ENCODE measurements at places on chromosomes 13 and 19.

DNA sequence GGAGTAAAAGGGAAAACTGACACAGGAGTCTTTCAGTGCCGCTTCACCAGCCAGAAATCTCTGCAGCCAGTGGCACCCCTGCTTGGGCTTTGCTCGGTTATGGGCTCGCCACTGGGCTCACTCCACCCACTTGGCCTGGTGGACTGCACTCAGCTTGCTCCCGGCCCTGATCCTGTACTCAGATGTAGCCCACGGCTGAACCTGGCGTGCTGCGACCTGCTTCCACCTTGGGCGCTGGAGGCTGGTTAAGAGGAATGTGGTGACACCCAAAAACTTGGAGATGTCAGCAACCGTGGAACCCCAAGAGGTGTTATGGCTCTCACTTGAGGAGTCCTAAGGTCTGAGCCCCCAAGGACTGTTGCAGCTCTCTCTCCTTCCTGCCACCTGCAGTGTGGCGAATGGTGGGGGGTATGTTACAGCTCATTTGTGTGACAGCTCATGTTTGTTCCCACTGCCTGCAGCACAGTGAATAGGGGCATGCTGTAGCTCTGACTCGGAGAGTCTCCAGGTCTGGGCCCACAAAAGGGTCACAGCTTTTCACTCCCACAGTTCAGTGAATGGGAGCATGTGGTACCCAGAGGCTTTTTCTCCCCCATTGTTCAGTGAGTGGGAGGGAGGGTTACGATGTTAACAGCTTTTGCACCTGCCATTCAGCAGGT lies 1124.5 kb upstream of the ATXN8OS start:
- no peak for DNase-seq

DNA sequence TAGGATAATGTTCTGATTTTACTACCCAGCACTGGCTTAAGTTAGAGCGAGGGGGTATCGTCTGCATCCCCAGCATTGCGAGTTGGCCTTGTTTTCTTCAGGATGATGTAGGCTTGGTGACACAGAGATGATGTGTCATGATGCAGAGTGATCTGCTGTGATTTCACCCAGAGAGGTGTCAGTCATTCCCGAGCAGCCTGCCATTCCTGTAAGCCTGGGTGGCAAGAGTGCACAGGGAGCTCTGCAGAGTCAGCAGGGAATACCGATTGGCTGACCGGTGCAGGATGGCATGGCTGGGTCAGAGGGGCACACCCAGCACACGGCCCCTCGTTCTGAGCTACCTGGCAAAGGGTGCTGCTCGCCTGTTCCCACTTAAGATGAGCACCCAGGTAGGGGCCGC lies 15.8 kb upstream of the GJB6 start:
- no peak for DNase-seq

GRCh38 chr13:112795277-112795676 lies 105.4 kb downstream of the ATP11A start:
- DNase-seq: no peak

GRCh38 chr13:36058116-36058515 lies 73.1 kb downstream of the DCLK1 start:
- no peak for DNase-seq

- DNase-seq: no peak
Measured at GRCh38 chr19:30326393-30326710, 45.8 kb upstream of the ZNF536 start.

DNA sequence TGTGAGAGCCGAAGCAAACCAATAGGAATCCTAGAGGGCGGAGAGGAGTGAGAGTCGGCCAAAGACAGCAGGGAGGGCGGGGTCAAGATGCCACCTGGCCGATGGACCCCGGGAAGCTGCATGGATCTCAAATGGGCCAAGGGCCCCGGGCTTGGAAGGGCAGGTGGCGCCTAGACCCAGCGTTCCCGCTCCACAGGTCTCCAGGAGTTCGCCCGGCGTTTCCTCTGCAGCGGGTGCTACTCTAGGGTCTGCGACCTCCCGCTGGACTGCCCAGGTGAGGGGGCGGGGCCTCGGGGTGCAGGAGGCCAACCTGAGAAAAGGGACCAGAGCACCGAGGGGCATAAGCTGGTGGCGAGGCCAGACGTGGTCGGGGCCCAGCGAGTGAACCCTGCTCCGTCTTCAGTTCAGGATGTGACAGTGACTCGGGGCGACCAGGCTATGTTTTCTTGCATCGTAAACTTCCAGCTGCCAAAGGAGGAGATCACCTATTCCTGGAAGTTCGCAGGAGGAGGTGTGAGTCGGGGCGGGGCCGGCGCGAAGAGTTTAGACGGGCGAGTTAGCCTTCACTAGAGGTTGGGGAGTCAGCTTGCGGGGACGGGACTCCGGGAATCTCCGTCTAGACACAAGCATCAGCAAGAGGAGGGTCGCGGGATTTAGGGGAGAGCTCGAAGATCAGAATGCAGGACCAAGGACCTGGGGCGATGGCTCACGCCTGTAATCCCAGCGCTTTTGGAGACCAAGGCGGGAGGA lies 9.9 kb downstream of the SPACA6 start:
- peak; percentile 82 for DNase-seq

GRCh38 chr13:72599178-72599743 lies 128.2 kb downstream of the MZT1 start:
- DNase-seq: no peak

DNA sequence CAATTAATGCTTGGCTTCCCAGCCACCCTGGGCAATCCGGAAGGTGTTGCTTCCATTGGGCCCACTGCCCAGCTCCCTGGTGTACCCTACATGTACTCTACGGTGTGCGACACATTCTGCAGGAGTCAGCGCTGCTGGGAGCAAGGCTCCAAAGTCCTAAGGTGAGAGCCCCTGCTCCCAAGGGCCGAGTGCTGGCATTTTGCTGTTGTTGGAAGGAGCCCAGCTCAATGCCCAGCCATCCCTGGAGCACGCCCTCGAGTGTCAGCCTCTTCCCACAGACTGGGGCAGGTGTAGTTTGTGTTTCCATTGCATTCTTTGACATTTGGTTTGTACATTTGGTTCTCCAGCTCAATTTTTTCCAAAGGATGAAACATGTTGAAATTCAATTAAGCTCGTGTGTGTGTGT lies 64.6 kb downstream of the GGACT start:
- no peak for DNase-seq

DNA sequence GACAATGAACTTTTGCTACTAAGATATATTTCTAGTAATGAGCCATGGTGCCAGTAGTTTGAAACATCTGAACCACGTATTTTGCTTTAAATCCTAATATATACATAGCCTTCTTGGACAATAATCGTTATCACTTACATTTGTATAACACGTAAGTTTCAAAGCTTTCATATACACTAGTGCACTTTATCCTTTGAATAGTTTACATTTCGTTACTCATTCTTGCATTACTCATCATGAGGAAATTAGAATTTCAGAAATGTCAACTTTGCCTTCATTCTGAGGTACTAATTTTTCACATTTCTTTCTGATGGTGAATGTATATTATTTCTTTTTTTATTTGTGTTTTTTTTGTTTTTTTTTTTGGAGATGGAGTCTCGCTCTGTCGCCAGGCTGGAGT lies 5.8 kb downstream of the KBTBD7 start:
- DNase-seq: no peak

- no peak for DNase-seq
Measured at GRCh38 chr13:31160857-31161556, 697 bp downstream of the HSPH1 start.

GRCh38 chr13:79439275-79439674 lies 33.2 kb upstream of the RBM26 start:
- DNase-seq: no peak

DNA sequence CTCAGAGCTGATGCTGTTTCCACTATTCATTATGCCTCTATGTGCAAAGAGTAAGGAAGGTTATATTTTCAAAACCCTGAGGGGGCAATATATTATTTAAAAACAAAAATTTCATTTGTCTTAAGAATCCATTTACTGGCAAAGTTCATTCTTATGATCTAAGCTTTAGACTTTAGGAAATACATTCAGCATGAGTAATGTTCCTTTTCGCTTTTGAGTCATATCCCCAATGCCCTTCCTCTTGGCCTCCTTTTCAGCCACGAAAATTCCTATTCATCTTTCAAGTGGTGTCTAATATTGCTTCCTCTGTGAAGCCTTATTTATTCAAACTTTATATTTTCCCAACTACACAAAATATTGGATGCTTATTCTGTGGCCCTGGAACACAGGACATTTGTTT lies 1317.0 kb downstream of the PCDH9 start:
- no peak for DNase-seq

DNA sequence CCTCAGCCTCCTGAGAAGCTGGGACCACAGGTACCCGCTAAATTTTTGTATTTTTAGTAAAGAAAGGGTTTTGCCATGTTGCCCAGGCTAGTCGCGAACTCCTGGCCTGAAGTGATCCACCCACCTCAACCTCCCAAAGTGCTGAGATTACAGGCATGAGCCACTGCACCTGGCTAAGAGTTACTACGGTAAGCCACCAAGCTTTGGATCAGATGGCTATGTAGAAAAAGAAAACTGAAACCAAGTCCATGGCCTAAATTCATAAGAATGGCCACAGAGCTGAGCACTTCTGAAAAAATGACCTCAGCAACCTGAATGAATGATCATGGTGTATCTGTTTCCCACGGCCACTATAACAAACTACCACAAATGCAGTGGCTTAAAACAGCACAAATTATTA lies 9.4 kb downstream of the OPA3 start:
- DNase-seq: no peak

- DNase-seq: no peak
Measured at GRCh38 chr19:850979-851335, 1.1 kb upstream of the ELANE start.

- no peak for DNase-seq
Measured at GRCh38 chr19:17721111-17721628, 1.9 kb downstream of the MAP1S start.

- DNase-seq: no peak
Measured at GRCh38 chr13:51000061-51000460, 90.5 kb downstream of the RNASEH2B start.

- no peak for DNase-seq
Measured at GRCh38 chr13:100139817-100140216, 50.9 kb downstream of the PCCA start.

DNA sequence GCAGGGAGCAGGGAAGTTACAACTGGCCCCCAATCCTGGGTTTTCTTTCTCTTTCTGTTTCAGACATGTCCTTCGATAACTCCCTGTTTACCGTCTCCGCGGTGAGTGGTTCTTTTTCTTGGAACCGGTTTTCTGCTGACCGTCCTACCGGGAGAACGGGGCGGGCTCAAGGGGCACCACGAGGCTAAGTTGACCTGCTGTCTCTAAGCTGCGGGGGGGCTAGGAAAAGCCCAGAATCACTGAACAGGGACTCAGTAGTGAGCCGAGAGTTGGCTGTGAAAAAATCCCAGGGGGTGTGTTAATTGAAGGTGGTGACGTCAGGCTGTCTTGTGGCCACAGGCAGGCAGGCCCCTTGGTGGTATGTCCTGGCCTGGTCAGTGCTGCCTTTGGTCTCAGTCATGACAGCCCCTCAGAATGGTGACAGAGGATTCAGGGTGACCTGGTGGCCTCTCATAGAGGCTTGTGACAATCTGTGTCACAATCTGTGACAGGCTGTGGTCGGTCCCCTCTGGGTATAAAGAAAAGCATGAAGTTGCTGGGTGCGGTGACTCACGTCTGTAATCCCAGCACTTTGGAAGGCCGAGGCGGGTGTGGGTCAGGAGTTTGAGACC lies 8.1 kb upstream of the CARM1 start:
- no peak for DNase-seq

GRCh38 chr19:5877427-5877826 lies 7.1 kb upstream of the FUT5 start:
- no peak for DNase-seq

DNA sequence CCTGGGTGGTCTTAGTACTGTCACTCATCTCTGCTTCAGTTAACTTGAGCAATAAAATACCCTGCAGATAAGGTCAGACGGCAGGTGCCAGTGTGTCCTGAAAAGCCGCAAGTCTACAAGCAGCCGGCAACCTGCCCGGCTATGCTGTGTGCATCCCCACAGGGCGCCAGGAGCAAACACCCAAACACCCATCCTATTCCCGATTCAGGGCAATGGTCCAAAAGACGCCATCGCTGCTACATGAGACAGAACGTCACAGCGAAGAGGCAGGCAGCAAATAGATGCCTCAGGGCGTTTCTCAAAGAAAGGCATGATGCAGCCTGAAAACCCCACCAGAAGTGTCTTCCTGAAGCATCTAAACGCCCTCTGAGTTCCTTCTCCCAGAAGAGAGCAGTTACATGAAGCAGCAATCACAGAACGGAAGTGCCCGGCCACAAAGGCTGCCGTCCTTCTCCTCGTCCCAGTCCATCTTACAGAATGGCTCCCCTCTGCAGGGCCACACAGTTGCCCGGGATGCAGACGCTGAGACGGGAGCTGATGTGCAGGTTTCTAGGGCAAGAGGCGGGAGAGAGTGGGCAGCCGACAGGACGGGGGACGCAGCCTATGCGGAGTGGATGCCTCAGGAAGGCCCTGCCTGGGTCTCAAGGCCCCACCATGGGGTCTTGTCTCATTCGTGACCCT lies 35.1 kb downstream of the RASA3 start:
- DNase-seq: no peak

DNA sequence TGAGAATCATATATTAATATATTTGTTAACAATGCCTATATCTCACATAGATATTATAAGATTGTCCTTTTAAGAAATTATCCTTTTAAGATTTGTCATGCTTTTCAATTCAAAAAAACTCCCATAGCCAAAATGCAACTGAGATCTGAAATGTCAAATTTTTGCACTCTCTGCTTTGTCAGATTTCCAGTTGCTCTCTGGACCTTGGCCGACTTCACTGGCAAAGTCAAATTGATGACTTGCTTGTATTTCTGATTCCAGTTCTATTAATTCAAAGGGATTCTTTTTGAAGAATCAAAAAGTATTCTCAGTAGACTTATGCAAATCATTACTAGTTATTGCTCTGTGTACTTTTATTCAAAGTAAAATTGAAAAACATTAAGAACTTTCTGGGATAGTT lies 101.2 kb upstream of the SCEL start:
- no peak for DNase-seq

- DNase-seq: peak; percentile 56
Measured at GRCh38 chr19:16382775-16383543, 58.3 kb downstream of the KLF2 start.

DNA sequence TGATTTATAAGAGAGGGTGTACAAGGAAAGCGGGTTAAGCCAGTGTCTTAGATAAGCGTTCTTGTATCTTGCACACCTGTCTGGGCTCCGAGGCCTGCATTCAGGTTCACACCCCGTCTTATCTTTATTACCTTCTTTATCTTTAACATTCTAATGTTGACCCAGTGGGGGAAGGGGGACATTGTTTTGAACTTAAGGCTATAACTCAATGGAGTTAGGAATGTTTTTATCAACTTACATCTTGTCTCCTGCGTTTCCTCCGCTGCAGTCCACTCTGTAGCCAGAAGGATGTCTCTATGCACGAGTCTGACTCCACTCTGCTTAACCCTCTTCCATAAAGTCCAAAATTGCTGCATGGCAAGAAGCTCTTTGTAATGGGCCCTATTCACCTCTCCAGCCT lies 71.2 kb downstream of the FGF9 start:
- no peak for DNase-seq

All from iPS DF 19.7 (cell line).